Activated CD4-positive, alpha-beta T cell treated with anti-CD3 and anti-CD28 coated beads, Interleukin-2, amount 50 U/mL, for 24 hours (primary cell): ENCODE measurements at places on chromosomes 12 and 14.

DNA sequence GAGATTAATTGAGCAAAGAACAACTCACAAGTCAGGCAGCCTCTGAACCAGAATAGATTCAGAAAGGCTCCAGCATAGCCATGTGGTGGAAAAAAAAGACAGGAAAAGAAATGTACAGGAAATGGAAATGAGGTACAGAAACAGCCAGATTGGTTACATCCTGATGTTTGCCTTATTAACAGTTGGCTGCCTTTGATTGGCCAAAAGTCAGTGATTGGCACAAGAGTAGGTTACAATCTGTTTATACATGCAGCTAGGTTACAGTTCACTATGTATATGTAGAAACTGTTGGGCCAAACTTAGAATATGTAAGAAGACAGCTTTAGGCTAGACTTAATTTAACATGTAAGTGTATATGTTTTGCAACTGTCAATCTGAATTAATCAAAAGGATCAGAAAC lies 118.9 kb downstream of the UNC79 start:
- no peak for DNase-seq

- peak; percentile 16 for DNase-seq
Observed at GRCh38 chr12:19431407-19432308, 7.6 kb upstream of the AEBP2 start.

DNA sequence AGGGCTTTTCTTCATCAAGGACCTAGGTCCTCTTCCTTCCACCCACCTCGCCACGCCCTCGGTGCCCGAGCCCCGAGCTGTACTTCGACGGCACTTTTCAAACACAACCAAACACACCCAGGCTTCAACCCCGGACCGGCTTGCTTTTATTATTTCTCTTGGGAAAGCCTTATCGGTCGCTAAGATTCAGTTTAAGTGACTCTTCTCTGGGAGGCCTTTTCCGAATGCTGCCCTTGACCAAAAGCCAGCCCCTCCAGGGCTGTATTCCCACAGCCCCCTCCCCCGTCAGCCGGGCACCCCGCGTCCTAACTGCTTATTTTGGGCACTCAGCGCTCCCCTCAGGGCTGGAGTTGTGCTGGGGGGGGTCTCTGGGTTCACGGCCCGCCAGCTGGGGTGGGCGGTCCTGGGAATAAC lies 644 bp upstream of the PPP4R4 start:
- no peak for DNase-seq

DNA sequence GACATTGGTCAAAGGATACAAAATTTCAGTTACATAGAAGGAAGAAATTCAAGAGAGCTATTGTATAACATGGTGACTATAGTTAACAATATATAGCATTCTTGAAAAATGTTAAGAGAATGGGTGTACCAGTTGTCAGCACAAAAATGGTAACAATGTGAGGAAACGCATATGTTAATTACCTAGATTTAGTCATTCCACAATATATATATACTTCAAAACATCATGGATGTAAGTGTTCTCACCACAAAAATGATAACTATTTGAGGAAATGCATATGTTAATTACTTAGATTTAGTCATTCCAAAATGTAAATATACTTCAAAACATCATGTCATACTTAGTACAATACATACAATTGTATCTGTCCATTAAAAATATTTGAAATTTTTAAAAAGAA lies 540.4 kb upstream of the MGAT4C start:
- DNase-seq: no peak

DNA sequence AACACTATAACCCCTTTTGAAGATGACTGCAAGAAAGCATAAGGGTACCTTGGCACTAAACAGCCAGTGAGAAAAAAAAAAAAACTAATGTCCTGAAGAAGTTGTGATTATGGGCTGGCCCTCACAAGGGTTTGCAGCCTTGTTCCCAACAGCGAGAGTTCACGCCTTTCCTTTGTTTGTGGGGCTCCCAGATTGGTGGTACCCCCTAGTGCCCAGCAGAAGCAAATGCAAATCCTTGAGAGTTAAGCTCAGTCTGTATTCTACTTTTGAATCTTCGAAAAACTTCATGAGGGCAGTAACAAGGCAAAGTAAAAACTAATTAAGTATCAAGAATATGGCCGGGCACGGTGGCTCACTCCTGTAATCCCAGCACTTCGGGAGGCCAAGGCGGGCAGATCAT lies 238.9 kb upstream of the LMO3 start:
- no peak for DNase-seq

DNA sequence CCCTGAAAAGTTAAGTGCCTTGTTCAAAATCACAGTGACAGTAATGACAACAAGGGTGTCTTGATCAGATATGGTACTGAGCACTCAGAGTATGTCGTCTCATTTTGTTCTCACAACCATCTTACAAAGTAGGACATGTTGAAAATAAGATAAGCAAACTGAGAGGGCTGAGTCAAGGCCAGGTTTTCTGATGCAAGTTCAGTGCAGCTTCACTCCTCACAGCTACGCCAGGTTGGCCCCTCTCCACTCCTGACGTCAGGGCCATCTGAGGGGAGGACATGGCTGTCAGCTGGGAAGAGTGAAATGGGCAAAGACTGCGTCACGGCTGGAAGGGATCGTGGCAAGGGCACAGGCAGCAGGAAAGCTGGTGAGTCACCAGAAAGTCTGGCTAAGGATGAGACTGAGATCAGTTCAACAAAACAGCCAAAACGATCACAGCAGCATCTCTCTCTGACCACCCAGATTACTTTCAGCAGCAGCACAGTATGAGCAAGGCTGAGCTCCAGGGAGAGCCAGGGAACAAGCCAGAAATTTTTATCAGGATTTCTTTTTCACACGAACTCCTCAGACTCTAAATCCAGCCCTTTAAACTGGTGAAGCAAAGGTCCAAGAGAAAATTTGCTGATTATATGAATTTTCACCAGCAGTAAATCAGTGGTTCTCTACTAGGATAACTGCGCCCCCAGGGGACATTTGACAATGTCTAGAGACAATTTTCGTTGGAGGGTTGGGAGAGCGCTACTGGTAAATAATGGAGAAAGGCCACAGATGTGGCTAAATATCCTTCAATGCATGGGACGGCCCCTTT lies 297.9 kb upstream of the AMIGO2 start:
- DNase-seq: no peak

DNA sequence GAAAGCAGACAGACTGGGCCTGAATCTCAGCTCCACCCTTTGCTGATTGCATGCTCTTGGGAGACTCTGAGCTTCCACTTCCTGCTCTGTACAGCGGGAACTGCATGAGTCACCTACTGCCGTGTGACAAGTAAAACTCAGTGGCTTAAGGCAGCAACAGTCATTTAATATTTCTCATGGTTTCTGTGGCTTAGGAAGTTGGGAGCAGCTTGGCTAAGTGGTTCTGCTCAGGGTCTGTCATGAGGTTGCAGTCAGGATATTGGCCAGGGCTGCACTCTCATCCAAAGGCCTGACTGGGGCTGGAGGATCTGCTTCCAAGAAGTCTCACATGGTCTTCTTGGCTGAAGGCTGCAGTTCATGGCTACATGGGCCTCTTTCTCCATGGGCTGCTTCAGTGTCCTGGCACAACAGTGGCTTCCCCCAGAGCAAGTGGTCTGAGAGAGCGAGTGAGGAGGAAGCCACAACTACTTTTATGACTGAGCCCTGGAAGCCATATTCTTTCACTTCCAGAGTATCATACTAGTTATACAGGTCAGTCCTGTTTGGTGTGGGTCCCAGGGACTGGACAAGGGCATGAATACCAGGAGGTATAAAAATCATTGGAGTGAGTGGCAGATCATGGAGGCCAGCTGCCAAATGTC lies 49.7 kb downstream of the FAM222A start:
- no peak for DNase-seq

- no peak for DNase-seq
Observed at GRCh38 chr12:105672121-105672975, 341.9 kb downstream of the C12orf75 start.

GRCh38 chr12:42683933-42684801 lies 94.6 kb upstream of the PRICKLE1 start:
- no peak for DNase-seq
